ENCODE measurements at places on chromosomes 6 and 20.

GRCh38 chr6:128508588-128509296, 11.7 kb downstream of the PTPRK start:
- no peak for DNase-seq

DNA sequence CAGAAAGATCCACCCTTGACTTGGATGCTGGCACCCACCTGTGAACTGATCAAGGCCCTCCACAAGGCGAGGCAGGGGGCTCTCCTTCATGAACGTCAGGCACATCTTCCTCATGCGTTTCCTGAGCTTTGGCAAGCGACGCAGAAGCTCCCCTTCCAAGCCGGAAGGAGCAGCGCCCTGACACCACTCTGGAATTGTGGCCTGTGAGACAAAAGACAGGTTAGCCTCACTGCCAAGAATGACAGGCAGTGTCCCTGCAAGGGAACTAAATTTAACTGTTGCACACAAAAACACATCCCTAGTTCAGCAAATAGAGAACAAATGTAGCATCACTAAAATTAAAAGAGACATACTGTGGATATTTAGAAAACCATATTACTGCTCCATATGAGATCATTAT, 42.0 kb upstream of the LYRM2 start:
- DNase-seq, result no peak

DNA sequence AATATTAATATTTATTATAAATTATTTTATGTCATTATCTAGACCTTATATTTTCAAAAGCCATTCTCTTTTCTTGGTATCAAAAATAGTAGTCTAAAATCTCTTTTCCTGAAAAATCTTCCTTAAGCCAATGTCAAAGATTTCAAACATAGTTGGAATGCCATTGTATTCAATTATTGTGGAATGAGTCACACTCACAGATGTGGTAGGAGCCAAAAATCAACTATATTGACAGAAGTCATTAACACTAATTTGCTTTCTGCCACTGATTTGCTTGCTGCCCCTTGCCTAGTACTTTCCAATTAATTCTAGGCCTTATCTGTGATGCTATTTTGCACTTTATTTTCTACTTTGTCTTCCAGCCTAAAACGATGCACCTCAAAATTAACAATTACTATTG, 1326.3 kb upstream of the GJE1 start:
- no peak for DNase-seq

GRCh38 chr6:52671676-52672075, 763 bp downstream of the TMEM14A start:
- no peak for DNase-seq

- DNase-seq, result no peak
These were observed 82.2 kb upstream of the SLC2A12 start for GRCh38 chr6:134134654-134135053.

- no peak for DNase-seq
These were observed 102.6 kb upstream of the FAM184A start for GRCh38 chr6:119181046-119181445.

- DNase-seq, result no peak
These were observed 331.2 kb downstream of the THBS2 start for GRCh38 chr6:168922436-168922835.

DNA sequence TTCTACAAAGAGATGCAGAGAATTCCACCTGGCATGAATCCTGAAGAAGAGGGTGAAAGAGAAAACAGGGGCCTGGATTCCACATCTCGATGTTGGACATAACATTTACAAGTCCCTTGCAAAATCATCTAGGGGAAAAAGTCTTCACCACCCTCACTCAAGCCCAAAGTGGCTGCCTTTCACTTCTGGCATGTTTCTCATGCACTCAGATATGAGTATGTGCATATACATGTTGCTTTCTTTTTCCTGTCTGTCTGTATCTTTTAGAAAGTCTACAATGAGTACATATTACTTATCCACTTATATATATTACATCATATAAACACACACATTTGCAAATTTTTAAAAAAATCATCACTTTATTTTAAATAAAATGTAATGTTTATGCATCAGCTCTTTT, 159.3 kb downstream of the KIF6 start:
- no peak for DNase-seq

- DNase-seq, result no peak
These were observed 44.5 kb upstream of the STMND1 start for GRCh38 chr6:17057322-17057721.

GRCh38 chr20:57526087-57526884, 1.3 kb upstream of the CTCFL start:
- no peak for DNase-seq

- DNase-seq, result no peak
These were observed 25.4 kb downstream of the ZMYND8 start for GRCh38 chr20:47330933-47331708.

DNA sequence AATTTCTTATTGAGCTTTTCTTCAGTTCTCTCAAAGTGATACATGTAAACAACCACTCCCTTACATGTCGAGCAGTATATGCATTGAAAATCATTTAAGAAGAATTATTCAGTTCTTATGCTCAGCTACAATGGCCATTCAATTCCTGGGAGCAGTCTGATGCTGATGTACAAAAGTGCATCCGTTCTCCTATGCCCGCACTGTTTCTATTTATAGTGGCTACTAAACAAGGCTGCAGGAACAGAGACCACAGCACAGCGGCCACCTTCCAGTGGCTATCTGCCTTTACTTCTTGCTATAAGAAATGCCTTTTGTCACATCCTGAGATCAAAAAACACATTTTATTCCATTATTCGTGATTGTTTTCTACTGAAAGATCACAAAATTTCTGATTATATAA, 82.2 kb downstream of the FHL5 start:
- DNase-seq, result no peak

DNA sequence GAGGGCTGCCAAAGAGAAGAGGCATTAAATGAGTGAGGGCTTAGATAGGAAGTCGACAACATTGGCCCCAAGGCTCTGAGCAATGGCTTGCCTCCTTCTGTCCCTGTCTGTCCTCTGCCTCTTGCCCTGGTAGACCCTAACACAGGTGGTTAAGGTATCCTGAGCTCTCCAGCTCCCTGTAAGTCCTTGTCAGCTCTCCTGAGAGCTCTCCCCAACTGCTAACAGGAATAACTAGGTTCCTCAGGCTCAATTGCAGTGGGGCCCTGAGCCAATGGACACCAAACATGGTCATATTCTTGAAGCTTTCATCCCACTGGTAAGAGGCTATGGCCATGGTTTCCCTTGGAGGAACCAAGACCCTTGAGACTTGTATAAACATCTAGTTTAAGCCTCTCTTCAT, 5.0 kb upstream of the CPNE1 start:
- no peak for DNase-seq

Measured in NCI-H2081 (cell line).